Stimulated activated CD8-positive, alpha-beta memory T cell treated with anti-CD3 and anti-CD28 coated beads, Interleukin-4, amount 100 ng/mL, for 1 hour (primary cell): ENCODE measurements at places on chromosomes 3 and 15.

GRCh38 chr3:79937567-79937966 is 169.8 kb upstream of the ROBO1 start:
- no peak for DNase-seq

DNA sequence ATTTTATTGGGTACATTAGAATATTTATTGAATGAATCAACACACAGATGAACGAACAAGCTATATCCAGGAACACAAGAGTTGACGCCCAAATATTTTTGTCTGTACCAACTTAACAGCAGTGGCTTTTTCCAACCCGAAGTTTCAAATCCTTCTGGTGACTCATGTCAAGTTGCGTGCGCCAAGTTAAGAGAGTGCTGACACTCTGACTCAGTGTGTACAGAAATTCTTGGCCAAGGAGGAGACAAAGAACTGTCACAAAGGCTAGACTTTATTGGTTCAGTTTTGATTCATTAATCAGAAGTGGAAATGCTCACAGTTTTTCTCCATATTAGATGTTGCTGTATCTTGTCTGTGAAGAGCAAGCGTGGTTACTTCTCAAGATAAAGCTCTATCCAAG is 59.6 kb upstream of the TSC22D2 start:
- no peak for DNase-seq

- DNase-seq, result no peak
Measured at GRCh38 chr15:100041127-100041828, 300.5 kb downstream of the ADAMTS17 start.

GRCh38 chr3:133901083-133901482 is 5.4 kb upstream of the RAB6B start:
- no peak for DNase-seq

DNA sequence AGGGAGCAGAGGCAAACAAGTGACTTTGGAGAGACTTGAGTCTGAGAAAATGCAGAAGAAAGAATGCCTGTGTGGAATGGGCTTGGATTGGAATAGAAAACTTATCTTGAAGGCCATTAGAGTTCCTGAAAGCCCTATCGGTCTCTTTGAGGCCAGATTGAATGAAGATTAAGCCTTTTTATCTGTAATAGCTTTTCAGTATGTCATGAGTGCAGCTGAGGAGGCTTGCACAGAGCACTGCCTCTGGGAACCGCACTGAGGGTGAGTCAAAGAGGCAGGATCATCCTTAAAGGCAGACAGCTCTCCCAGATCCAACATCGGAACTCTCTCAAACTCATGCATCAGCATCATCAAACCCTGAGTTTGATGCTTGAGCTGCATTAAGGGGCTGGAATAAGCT is 515.2 kb downstream of the NTRK3 start:
- no peak for DNase-seq

- DNase-seq, result no peak
Measured at GRCh38 chr15:52428297-52428696, 100.4 kb downstream of the MYO5A start.

- no peak for DNase-seq
Measured at GRCh38 chr3:36097209-36097608, 283.1 kb upstream of the STAC start.

DNA sequence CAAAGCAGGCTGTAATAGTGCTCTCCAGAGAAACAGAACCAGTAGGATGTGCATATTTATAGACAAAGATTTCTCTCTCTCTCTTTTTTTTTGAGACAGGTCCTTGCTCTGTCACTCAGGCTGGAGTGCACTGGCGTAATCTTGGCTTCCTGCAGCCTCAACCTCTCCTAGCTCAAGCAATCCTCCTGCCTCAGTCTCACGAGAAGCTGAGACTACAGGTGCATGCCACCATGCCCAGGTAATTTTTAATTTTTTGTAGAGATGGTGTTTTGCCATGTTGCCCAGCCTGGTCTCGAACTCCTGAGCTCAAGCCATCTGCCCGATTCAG is 67.1 kb upstream of the CHD2 start:
- DNase-seq, result no peak

DNA sequence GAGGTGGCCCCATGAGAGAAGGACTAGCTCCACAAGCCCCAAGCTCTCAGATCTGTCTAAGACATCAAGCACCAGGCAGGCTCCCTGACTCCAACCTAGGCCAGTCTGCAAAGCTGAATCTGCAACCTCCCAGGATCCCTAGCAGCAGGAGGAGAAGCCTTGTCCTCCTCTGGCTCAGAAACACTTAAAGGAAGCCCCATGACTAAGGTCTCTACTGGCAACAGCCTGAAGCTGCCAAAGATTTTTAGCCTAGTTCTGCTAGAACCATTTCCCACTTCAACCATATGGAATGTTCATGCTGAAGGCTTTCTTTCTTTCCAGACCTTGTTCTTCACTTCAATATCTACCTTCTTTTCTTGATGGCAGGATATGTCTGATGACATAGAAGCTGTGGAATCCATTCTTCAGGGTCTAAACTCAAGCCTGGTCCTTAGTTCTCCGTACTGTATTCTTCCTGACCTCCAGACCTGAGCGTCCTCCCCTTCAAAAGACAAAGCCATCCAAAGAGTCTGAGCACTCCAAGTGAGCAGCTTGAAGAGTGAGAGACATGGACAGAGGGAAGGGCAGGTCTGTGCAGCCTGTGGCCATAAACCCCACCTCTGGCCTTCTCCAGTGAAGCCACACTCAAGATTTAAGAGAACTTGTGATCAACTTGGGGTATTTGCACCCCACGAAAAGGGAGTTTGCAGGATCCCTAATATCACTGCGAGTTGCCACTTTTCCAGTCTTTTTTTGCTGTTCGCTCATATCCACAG is 23.1 kb downstream of the SST start:
- DNase-seq, result no peak

DNA sequence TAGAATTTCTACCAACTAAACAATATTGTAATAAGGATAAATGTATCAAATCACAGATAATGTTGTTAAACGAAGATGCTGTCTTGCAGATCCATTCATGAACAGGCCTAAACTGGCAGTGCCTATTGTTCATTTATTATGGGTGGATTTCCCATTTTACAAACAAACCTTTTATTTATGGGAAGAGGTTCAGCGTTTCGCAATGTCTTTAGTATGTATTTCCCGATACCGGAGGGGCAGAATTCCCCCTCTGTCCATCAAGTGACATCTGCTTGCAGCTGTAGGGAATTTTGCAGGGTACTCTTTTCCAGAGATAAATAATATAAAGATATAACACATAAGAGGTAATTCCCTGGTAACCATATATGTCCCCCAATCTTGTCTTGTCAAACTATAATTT is 5.7 kb downstream of the CEP19 start:
- no peak for DNase-seq

DNA sequence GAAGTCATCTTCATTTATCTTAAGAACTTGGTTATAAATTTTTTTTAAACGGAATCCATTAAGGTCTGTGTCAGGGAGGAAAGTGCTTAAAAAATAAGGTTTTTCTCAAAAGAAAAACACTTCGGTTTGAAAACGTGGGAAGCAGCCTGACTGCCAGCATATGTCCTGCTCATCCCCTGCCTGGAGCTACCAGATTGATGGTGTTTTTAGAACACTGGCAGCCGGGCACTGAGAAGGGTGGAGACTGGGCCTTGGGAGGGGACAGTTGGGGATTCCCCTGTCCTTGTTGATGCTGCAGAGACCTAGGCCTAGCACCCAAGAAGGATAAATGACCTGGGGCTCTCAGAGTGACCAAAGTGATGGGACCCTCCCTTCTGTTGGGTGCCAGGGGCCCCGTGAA is 296.9 kb downstream of the EPHB1 start:
- no peak for DNase-seq

GRCh38 chr15:50148362-50148963 is 29.4 kb upstream of the ATP8B4 start:
- DNase-seq, result no peak

DNA sequence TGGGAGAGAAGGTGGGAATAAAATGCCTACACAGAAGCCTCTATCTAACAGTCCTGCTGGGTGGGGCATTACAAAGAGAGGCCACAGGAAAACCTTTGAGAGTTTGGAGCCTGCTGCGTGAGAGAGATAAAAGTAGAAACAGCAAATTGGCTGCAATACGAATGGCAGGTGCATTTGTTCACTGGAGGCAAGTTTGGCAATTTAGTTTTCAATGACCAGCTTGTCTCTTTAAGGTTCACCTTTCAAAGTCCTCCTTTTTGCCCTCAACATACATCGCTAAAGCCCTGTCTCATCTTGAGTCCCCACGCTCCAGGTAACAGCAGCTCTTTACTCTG is 405.7 kb downstream of the LSAMP start:
- DNase-seq, result no peak

GRCh38 chr15:88918738-88919137 is 5.6 kb upstream of the MFGE8 start:
- no peak for DNase-seq

GRCh38 chr3:46065294-46065705 is 38.0 kb upstream of the XCR1 start:
- DNase-seq, result peak; percentile 52

DNA sequence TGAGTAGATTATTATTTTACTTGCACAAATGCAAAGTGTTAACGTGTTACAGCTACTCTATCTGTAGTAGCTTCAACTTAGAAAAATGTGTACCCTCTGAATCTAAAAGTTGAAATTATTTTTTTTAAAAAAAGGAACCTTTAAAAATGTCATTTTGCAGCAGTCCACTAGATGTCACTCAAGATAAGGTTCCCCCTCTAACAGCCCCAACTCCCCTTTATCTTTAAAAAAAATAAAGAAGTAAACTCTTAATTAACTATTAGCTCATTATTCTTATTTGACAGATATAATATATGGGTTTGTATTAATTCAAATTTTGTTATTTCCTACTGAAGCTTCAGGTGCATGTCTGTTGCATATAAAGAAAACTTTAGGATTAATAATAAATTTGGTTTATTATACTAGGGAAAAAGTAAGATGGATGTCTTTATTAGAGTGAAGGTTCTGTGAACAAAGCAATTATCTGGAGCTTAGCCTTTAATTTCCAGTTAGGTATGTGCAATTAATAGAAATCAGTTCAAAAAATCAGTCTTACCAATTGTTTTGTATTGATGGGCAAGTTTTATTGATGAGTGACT is 288.5 kb downstream of the VGLL3 start:
- no peak for DNase-seq

GRCh38 chr3:17747890-17748247 is 5.4 kb upstream of the TBC1D5 start:
- DNase-seq, result no peak
